ENCODE measurements at places on chromosomes 1 and 21. TPM values are rescaled to one million over a fixed set of nuclear protein-coding genes. Genes with fewer than 3 reads are reported as not detected.

The ACTN2 gene
- polyA plus RNA-seq, result not detected

The KRTAP21-2 gene
- not detected for polyA plus RNA-seq

The KLHDC8A gene
- 0.26 TPM for polyA plus RNA-seq

The SLAMF9 gene
- not detected for polyA plus RNA-seq

The PHGDH gene
- 2.7 TPM for polyA plus RNA-seq

The PTGER3 gene
- not detected for polyA plus RNA-seq

The CHRM3 gene
- polyA plus RNA-seq, result 0.44 TPM

The IFI44 gene
- 2.2 TPM for polyA plus RNA-seq

The GUCA2B gene
- polyA plus RNA-seq, result not detected

The FCER1A gene
- polyA plus RNA-seq, result 0.27 TPM

The PLA2G2D gene
- 3.2 TPM for polyA plus RNA-seq

DNA sequence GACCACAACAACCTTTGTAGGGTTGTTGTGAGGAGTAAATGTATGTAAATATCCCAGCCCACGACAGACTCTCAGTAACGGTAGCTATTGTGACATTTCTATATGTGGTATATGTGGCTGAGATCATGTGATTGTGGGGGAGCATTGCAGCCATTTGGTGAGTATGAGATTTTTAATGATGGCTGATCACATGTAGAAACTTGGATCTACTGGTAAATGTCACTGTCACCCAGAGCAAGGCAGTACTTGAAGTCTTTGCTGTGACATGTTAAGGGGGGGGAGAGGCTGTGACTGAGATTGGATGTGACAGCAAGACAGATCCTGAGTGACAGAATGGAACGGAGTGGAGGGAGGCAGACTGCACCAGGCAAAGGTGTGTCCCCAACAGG is 23.9 kb upstream of the MEF2D start:
- peak overlapping the region; percentile 87 for H3K4me3 ChIP-seq
- H3K27ac ChIP-seq, result peak overlapping the region; percentile 40
- DNase-seq, result no peak

DNA sequence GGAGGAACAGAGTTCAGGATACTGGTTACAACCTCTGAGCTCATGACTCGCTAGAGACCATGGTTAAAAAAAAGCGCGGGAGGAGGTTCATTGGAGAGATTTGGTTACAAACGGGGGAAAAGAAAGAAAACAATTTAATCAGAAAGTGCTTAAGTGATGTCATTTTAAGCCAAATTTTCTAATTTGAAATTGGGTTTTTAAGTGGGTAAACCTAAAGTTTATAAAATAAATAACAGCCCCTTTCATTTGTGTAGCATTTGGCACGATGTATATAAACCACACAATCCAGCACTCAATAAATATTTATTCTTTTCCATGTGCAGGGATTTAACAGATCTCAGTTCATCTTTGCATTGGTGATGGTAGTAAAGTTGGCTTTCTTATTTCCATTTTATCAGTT is 7.0 kb upstream of the DPT start:
- no peak overlapping the region for H3K4me3 ChIP-seq
- no peak for DNase-seq

- H3K36me3 ChIP-seq, result no peaks in the 10 kb centered on the region
- DNase-seq, result no peak
- H3K4me1 ChIP-seq, result peaks cover 7% of the 10 kb centered on the region
- H3K4me3 ChIP-seq, result peak overlapping the region; percentile 48
- H3K27me3 ChIP-seq, result peaks cover 38% of the 10 kb centered on the region
Observed at GRCh38 chr1:178941849-178942248, 71.0 kb upstream of the ANGPTL1 start.

- DNase-seq, result peak; percentile 95
- no peaks in the 10 kb centered on the region for H3K27me3 ChIP-seq
- H3K27ac ChIP-seq, result no peak within 1 kb of the TSS
- peaks cover 11% of the 10 kb centered on the region for H3K4me1 ChIP-seq
Observed at GRCh38 chr1:28235755-28236655, at the start of gene ATP5IF1. TSS of gene ATP5IF1 (plus strand) at chr1:28236124. CDS start at chr1:28236184, 60 bp downstream.

DNA sequence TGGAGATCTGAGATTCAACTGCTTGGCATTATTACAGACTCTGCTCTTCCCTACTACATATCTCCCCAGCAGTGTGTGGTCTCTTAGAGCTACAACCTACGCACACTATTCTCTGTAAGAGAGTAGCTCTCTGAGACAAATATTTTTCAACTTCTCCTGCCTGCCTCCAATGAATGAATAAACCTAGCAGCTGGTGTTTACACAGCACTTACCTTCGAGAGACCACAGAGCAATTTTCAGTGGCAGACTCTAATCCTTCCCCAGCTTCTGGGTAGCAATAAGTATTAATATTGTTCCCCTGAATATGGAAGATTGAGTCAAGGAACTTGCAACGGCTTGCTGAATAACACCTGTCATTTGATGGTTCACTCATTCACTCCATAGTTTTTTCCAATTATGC is 350.9 kb upstream of the SPAG17 start:
- H3K4me3 ChIP-seq, result no peak overlapping the region
- H3K4me1 ChIP-seq, result no peaks in the 10 kb centered on the region
- no peak for DNase-seq
- no peaks in the 10 kb centered on the region for H3K27me3 ChIP-seq

DNA sequence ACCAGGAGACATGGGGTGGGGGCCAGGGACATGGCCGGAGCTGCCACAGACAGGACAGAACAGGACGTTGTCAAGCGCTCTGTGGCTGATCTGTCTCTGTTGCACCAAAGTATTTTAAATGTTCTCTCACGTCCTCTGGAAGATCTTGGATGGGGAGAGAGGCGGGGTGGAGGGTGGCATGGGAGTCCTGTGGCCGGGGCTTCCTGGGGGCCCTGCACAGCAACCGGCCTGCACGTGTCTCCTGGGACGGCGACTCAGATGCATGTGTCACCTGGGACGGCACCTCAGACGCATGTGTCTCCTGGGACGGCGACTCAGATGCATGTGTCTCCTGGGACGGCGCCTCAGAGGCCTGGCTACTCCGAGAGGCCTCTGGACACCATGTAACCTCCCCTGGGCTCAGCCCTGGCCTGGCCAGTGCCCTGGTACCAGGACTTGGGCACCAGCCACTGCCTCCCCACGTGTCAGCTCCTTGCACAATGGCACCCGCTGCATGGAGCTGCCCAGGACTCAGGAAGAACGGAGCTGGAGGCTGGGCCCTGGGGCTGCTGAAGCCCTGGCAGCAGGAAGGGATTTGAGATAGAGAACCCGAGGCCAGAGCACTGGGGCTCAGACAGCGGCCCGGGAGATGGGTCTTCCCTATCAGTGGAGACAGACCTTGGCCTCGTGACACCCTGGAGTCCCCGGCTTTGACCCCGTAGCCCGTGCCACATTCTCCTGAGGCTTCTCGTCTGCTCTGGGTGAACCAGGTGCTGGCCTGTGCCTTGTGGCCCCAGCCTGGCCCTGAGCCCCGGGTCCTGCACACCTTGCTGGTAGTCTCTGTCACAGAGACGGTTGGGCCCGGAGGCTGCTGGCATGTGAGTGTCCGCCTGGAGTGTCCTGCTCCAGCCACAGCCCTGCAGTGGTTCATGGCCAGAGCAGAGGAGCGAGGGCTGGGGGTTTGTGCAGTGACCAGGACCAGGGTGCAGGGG is 14.7 kb upstream of the SLC19A1 start:
- H3K4me1 ChIP-seq, result peaks cover 7% of the 10 kb centered on the region
- DNase-seq, result no peak
- no peaks in the 10 kb centered on the region for H3K27me3 ChIP-seq
- no peak overlapping the region for H3K4me3 ChIP-seq

- DNase-seq, result no peak
- no peak overlapping the region for H3K4me3 ChIP-seq
- H3K36me3 ChIP-seq, result no peaks in the 10 kb centered on the region
- H3K4me1 ChIP-seq, result no peaks in the 10 kb centered on the region
Observed at GRCh38 chr21:30793581-30794314, 19.3 kb downstream of the KRTAP8-1 start.

GRCh38 chr1:198088360-198089071 is 68.3 kb upstream of the NEK7 start:
- peaks cover 5% of the 10 kb centered on the region for H3K27me3 ChIP-seq
- peak; percentile 25 for DNase-seq
- no peak overlapping the region for H3K27ac ChIP-seq

DNA sequence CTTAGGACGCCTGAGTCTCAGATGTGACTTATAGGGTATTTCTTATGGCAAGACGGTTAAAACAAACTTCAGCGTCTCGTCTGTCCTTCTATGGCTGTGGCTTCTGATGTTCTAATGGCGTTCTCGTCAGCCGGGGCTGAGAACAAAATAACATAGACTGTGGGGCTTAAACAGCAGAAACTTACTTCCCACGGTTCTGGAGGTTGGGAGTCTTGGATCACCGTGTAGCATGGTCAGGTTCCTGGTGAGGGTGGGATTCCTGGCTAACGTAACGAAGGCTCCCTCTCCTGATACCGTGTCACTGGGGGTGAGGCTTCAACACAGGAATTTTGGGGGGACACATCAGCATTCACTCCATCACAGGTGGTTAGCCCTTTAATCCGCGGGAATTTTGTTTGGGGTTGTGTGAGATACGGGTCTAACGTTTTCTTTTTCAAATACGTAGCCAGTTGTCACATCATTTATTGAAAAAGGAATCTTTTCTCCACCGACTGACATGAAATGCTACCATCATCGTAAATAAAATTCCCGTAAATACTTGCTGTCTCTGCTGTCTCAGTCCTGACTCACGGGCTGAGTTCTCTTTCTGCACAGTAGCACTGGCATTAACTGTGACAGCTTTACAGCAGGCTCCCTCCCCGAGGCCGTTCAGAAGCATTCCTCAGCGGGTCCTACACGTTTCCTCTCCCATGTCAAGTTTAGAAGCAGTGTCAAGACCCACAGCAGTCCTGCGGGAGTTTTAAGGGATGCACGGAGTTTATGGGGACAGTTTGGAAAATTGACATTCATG is 8.1 kb upstream of the POFUT2 start:
- H3K4me1 ChIP-seq, result peaks cover 9% of the 10 kb centered on the region
- H3K27ac ChIP-seq, result no peak overlapping the region
- no peak overlapping the region for H3K4me3 ChIP-seq
- no peak for DNase-seq
- H3K36me3 ChIP-seq, result no peaks in the 10 kb centered on the region
- peaks cover 21% of the 10 kb centered on the region for H3K27me3 ChIP-seq

- H3K4me1 ChIP-seq, result no peaks in the 10 kb centered on the region
- no peaks in the 10 kb centered on the region for H3K36me3 ChIP-seq
- no peak for DNase-seq
- H3K27me3 ChIP-seq, result no peaks in the 10 kb centered on the region
- H3K27ac ChIP-seq, result no peak overlapping the region
Observed at GRCh38 chr1:69511426-69512192, 56.1 kb upstream of the LRRC7 start.

DNA sequence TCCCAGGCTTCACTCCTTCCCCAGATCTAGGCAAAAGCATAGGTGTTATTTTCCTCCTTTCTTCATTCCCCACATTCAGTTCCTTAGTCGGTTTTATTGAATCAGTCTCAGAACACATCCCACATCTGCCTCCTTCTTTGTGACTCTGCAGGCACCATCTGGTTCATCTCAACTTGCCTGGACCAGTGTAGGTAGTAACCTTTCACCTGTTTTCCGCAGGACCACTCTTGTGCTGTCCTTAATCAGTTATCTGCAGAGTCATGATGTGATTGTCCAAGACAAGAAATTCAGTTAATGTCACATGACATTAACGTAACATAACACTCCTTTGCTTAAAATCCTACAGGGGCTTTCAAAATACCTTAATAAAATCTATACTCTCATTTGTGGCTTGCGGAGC is 174.6 kb downstream of the CHRM3 start:
- no peaks in the 10 kb centered on the region for H3K36me3 ChIP-seq
- DNase-seq, result no peak
- peaks cover 4% of the 10 kb centered on the region for H3K4me1 ChIP-seq

GRCh38 chr1:202007805-202008489 is 2.4 kb upstream of the ELF3 start:
- no peaks in the 10 kb centered on the region for H3K27me3 ChIP-seq
- H3K36me3 ChIP-seq, result peaks cover 4% of the 10 kb centered on the region
- no peak for DNase-seq
- no peak overlapping the region for H3K4me3 ChIP-seq
- H3K27ac ChIP-seq, result no peak overlapping the region
